ENCODE measurements at places on chromosomes 7 and 10.

GRCh38 chr7:106918991-106919390 is 53.9 kb downstream of the PIK3CG start:
- DNase-seq = no peak

- DNase-seq = no peak
These were observed 59.8 kb downstream of the SLC25A40 start for GRCh38 chr7:87816389-87816788.

DNA sequence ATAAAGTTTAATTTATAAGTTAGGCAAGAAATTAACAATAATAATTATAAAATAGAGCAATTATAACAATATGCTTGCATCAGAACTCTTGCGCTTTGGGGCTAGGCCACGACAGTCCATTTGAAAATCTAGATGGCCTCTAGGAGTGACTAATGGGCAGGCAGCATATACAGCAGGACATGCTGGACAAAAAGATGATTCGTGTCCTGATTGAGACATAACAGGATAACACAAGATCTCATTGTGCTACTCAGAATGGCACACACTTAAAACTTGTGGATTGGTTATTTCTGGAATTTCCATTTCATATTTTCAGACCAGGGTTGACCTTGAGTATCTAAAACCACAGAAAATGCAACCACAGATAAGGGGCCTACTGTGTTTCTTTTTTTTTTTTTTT is 27.5 kb downstream of the CTNNA3 start:
- peak; percentile 1 for DNase-seq

GRCh38 chr10:86981716-86982115 is 13.4 kb downstream of the ADIRF start:
- DNase-seq = no peak

Data from AG10803 (cell line).